ENCODE measurements at places on chromosomes 7 and 10.

- DNase-seq: no peak
These were observed 17.0 kb downstream of the CHST12 start for GRCh38 chr7:2420216-2420933.

GRCh38 chr7:116483271-116483942 is 16.1 kb upstream of the CAV2 start:
- DNase-seq: no peak

GRCh38 chr10:127012769-127013152 is 107.5 kb downstream of the DOCK1 start:
- no peak for DNase-seq

- no peak for DNase-seq
These were observed 181.7 kb downstream of the LRMDA start for GRCh38 chr10:75612904-75613684.

DNA sequence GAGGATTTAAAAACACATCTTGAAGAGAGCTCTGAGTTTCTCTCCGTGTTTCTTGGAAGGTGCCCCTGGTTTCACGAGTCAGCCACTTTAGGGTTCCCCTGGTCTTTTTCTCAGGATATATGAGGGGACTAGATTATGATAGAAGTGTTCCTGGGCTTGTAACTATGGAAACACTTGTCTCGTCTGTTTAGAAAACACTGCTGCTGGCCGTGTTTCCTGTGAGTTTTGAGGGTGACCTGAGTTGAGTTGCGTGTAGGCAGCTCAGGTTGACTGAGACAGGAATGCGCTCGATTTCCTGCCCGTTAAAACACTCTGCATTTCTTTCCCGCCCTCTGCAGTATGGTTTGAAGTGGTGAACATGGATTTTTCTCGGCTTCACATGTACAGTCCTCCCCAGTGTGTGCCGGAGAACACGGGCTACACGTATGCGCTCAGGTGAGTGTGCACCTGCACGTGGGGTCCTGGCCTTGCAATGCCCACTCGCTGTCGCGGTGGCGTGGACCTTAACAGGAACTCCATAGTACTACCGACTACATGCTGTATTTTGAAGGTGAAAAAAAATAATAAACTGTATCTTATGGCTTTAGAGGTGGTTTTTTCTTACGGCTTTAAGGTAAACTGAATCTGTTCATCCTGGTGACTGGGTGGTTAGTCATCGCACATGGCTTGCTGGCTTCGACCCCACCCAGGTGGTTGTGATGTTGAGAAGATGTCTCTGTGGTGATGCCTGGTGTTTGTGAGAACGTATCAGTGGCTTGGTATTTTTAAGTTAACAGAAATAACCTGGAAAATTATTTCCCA is at the start of gene SUN1:
TSS of gene SUN1 (plus strand) at position 310 of the 801 bp plus-strand sequence. CDS start at position 359, 49 bp downstream.
- peak; percentile 83 for DNase-seq

Data from activated CD4-positive, alpha-beta T cell treated with anti-CD3 and anti-CD28 coated beads, Interleukin-2, amount 10 ng/mL, durations not matched to agents 24 days and 14 days (primary cell).